ENCODE measurements at places on chromosomes 5 and 9.

GRCh38 chr9:126975327-126976220, 61.0 kb downstream of the RALGPS1 start:
- no peak for DNase-seq

DNA sequence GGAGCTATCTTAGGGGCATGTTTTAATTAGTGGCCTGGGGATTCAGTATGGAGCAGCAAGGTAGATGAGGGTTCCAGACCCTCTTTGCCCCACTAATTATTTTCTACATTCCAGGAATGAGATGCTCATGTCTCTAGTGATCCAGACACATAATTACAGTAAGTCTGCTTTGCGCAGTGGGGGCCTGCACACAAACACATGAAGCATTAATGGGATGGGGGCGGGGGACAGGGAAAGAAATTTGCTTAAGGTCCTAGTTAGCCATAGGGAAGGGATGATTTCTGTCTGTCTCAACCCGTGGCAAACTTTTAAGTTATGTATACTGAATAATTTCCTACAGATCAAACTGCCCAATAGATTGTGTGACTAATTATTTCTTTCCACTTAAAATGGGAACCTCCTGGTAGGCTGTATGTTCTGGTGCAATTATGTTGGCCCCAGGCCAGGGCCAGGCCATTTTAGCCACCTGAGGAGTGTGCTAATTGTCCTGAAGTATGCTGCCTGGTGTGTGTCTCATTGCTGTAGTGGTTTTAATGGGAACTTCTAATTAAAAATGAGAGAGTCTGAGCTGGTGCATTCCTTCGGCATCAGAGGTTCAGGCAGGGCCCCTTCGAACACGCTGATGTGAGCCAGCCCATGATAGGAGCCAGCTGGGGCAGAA, 134.4 kb downstream of the PTTG1 start:
- no peak for DNase-seq

GRCh38 chr9:93151097-93151784, 17.2 kb upstream of the NINJ1 start:
- no peak for DNase-seq

DNA sequence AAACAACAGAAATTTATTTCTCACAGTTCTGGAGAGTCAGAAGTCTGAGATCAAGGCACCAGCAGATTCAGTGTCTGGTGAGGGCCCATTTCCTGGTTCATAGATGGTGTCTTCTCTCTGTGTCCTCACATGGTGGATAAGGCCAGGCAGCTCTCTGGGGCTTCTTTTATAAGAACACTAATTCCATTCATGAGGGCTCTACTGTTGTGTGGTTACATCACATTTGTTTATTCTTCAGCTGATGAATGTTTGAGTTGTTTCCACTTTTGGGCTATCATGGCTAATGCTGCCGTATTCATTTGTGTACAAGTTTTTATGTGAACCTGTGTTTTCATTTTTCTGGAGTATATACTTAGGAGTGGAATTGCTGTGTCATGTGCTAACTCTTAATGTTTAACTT, 35.2 kb downstream of the DDX4 start:
- DNase-seq: no peak

GRCh38 chr5:180974612-180975315, 13.9 kb upstream of the BTNL3 start:
- DNase-seq: no peak

DNA sequence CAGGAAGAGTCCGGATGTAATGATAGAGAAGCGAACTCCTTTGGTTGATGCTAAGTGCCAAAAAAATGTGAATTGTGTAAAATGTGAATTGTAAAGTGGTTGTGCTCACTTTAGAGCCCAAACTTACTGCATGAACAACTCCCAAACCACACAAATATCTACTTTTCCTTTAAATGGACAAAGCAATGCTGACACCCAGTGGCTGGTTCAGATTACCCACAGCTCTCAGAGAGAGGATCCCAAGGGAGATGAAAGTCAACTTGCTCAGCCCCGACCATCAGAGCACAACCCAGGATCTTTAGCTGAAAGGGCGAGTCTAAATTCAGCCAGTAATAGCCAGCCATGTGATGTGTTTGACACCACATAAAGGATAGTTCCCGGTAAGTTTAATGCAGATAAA, 133.7 kb downstream of the NMUR2 start:
- no peak for DNase-seq

GRCh38 chr5:135040333-135041144, 6.5 kb upstream of the PITX1 start:
- no peak for DNase-seq

- no peak for DNase-seq
These were observed 11.3 kb downstream of the RALGPS1 start for GRCh38 chr9:126925876-126926275.

DNA sequence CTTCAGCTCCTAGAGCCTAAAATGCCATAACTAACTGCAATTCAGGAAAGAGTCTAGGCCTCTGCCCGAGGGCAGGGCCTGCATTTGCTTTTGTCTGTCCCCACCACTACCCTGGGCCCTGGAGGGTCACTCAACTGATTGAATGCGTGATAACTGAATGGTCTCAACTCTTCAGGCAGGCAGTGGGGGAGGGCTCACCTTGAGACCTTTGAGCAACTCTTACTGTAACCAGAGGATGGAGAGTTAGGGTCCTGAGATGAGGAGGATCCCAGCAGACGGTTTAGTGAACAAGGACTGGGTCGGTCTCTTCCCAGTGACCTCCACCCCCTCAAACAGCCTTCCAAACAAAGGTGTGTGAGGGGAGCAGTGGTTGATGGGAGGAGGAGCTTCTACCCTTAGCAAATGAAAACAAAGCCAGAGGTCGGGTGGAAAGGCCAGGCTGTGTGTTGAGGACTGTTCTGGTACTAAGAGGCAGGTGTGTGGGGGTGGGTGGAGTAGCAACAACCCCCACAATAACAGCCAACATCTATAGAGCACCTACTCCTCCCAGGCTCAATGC, 59.4 kb downstream of the CXXC5 start:
- no peak for DNase-seq

DNA sequence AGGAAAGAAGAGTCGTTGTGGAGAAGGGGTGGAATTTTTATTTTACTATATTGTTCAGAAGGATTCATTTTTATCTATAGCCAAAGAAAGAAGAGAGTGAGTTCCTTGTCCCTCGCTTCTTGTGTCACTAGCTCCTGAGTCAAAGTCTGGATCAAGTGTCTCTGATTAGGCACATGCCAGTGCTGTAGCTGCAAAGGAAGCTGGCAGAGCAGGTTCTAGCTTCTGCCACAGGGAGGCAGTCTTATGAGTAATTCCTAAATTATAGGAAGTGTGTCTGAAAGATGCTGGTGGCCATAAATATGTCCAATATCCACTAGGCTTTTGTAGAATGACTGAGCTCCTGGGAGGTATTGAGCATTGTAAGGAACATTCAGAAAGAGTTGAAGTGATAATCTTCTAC, 84.7 kb downstream of the DOCK2 start:
- no peak for DNase-seq

DNA sequence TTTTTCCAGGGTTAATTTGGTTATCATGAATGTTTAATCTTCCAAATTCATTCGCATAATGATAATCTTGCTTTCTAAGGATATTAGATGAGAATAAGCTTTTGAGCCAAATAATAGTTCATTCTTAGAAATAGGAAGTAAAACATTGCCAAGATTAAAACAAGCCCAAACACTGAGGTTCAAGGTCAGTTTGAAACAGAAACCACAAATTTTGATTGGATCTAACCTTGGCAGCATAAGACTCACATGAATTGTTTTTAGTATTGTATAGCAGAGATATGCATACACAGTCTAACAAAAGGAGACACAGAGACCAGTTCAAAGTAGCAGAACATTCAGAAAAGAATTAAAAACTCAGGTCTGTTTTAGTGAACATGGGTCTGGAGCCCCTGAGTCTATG, 43.4 kb upstream of the VCAN start:
- DNase-seq: no peak

- peak; percentile 20 for DNase-seq
These were observed 143.0 kb downstream of the SMARCA2 start for GRCh38 chr9:2158111-2158610.

DNA sequence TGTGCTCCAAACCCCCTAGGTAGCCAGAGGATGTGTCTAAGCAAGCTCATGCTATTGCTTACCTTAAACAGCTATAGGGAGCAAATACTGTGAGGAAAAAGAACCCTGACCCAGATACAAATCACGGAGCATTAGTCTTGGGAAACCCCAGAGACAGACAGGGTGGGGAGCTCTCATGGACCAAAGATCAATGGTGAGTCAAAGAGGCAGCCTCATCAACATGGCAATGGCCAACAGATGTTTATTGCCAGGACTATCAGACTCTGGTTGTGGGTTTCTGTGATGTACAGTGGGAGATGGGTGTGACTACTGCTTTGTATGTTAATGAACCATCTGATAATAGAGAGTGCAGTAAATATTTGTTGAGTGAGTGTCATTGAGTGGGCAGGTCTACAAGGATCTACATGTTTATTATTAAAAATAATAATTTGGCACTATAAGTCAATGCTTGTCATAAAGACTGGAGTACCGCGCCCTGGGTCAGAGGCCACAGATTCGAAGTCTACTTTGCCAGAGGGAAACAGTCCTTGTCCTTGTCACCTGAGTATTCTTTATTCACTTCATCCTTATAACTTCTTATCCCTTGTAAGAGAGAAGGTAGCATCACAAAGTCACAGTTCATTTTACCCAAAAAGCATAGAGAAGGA, 56.5 kb upstream of the RAI14 start:
- DNase-seq: no peak

DNA sequence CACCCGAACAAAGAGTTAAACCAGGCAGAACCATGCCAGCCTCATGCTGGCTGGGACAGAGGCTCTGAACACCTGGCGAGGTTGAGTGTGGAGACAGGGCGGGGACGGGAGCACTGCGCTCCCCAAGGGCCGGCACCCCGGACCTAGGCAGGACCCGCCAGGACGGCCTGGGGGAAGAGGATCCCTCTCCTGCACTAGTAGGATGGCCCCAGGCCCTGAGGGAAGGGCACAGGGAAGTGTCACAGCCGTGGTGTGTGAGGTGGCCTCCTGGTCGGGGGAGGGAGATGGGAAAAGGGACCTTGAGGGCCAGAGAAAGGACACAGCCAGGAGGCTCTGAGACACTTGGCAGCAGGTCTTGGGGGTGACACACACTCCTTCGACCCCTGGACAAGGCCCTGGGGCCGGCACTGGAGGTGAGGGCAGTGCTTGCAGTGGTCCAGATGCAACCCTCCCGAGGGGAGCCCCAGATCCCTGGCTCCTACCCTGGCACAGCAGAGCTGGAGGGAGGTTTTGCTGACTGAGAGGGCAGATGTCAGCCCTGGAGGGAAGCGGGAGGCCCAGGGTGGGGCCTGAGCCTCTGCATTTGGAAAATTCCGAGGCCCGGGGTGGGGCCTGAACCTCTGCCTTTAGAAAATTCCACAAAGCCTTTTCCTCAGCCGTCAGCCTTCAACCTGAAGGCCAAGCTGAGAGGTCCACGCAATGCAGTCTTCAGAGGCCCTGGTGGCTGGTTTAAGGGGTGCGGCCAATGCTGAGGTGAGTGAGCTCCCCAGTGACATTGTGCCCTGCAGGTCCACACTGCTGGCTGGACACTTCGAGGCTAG, 24.8 kb upstream of the TERT start:
- no peak for DNase-seq

DNA sequence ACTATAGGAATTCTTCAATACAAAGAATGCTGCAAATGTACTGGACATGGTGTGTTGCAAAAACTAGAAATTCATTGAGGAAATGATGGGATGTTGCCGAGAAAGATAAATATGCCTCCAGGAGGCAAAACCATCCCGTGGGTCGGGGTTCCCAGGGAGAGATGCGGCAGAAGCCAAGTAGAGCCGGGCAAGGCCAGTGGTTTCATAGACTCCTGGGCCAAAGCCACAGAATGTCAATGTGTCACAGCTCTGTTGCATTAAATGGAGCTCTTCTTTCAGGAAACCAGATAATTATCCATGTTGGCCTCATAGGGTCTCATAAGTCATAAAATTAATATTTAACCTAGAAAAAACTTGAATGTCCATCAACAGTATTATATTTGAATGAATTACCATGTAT, 419.5 kb upstream of the CDH10 start:
- DNase-seq: no peak

DNA sequence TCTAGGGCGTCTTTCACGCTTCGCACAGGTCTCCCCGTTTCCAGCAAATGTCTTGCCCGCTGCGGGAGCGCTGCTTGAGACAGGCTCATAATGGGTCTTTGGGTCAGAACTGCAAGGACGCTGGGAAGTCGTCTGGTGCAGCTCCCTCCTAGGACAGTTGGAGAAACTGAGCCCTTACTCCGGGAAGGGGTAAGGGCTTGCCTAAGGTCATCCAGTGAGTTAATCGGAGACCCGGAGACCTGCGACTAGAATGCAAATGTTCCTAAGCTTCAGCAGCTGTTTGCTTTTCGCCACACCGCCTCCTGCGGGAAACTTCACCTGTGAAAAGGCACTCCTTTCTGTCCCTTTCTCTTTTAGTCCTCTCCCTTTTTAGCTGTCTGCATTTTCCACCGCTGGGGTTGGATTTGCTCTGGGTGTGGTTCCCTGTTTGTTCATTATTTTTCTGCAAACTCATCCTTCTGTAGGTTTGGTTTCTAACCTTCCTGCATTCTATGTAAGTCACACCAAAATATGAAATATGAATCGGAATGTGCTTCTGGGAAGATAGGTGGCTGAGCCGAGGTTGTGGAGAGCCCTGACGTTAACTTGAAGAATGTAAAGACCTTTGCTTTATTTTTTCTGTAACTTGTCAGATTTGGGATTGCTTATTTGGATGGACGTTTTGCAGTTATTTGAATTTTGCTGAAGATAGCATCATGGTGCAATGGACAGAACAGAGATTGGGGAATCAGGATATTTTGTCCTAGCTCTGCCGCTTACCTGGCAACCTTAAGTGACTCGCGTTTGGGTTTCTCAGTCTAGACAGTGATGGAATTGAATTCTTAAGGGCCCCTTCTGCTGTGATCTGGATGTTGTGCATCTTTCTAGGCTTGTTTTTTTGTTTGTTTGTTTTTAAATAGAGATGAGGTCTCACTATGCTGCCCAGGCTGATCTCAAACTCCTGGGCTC, 909 bp downstream of the SLC36A1 start:
- no peak for DNase-seq

- no peak for DNase-seq
These were observed 1594.2 kb upstream of the CDH9 start for GRCh38 chr5:28632607-28633006.

GRCh38 chr5:165892383-165892782, 2387.0 kb downstream of the MAT2B start:
- DNase-seq: no peak

DNA sequence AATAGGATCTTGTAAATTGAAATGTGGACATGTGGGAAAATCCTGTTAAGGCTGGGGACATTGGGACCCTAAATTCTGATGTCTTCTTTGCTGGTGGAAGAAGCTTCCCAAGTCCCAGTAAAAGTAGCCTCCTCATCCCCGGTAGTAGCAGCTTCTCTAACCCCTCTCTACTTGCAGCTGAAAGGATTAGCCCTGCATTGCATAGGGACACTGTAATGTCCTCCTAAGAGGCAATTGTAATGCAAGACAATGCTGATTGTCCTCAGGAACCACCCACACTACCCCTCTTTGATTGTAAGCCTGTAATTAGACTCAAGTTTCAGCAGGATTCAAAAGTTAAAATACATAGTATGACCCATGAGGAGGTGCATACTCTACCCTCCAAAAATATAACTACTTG, 1938.4 kb upstream of the C9orf72 start:
- no peak for DNase-seq

Measured in stimulated activated naive B cell treated with anti-CD40 and anti-IgM and Interleukin-4, amounts not matched to agents 10 μg/mL and 1 μg/mL and 100 μg/mL, for 72 hours (primary cell).